ENCODE measurements at places on chromosomes 7 and 10.

DNA sequence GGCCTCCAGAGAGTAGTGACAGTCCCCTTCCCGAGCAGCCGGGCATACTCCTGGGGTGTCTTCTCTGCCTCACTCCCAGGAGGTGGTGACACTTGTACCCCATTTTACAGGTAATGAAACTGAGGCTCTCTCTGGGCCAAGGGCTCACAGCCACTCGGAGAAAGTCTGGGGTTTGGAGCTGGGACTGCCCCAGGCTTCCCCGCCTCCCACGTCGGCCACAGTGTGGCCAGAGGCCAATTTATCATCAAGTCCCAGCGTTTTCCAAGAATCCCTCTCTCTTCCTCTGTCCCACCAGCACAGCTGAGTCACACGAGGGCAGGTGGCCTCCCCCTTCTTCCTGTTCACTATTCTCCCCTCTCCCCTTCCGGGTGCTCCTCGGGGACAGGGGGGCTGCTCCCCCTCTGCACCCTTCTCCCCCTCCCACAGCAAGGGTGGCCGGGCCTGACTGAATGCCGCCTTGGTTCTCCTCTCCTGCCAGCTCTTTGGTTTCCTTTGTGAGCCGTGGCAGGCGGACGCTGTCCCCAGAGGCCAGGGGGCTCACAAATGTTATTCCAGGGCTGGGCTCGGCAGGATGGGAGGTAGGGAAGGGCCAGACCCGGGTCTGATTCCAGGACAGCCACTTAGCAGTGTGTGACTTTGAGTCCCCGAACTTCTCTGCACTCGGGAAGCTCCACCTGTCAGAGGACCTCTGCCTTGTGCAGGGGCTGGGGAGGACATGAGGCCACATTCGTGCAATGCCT is 17.7 kb downstream of the CLIP2 start:
- DNase-seq, result peak; percentile 56

- DNase-seq, result peak; percentile 92
These were observed at the start of gene FAM3C for GRCh38 chr7:121395961-121396757. Gene FAM3C (minus strand): TSS chr7:121396308. CDS start chr7:121382969, 13,339 bp downstream.

GRCh38 chr10:63812501-63812900 is 291.3 kb downstream of the REEP3 start:
- no peak for DNase-seq

DNA sequence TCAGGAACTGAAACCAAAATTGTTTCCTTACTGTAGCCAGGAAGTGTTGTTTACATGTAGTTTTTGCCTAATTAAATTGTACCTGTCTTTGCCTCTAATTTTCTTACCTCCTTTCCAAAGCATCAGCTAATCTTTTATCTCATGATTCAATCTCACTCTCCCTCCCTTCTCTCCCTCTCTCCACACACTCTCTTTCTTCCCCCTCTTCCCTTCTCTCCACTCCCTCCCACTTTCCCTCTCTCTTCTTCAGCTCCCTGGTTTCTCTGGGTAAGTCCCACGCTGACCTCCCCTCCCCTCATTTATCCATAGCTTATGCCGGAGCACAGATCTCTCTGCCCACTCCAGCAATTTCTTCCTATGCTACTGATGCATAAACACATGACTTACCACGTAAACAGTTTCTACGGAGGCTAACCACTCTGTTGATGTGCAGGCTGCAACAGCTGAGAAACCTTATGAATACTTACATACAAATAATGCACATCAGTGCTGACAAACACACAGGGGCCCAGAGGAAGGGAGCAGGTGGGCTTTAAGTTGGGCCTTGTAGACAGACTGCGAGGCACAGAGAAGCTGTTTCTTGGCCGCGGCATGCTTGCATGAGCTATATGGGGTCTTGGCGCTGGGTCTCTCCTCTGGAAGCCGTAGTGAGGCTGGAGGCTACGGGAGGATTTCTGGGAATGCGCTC is 174.4 kb upstream of the PLXNA4 start:
- no peak for DNase-seq

DNA sequence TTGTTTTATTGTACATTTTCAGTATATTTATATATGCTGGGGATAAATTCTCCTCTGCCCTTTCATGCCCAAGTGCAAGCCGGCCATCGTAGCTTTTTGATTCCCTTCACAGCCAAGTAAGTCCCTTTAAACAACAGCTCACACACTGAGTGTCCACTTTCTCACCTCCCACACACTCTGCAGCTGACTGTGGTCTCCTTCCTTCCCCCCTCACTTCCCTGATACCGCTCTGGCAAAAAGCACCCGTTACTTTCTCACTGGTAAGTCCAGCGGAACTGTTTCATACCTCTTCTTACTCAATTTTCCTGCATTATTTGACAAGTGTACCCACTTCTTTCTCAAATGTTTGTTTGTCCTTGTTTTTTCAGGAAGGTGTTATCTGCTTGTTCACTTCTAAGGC is 35.2 kb downstream of the MGAM start:
- no peak for DNase-seq
